ENCODE measurements at places on chromosomes 13 and 19.

DNA sequence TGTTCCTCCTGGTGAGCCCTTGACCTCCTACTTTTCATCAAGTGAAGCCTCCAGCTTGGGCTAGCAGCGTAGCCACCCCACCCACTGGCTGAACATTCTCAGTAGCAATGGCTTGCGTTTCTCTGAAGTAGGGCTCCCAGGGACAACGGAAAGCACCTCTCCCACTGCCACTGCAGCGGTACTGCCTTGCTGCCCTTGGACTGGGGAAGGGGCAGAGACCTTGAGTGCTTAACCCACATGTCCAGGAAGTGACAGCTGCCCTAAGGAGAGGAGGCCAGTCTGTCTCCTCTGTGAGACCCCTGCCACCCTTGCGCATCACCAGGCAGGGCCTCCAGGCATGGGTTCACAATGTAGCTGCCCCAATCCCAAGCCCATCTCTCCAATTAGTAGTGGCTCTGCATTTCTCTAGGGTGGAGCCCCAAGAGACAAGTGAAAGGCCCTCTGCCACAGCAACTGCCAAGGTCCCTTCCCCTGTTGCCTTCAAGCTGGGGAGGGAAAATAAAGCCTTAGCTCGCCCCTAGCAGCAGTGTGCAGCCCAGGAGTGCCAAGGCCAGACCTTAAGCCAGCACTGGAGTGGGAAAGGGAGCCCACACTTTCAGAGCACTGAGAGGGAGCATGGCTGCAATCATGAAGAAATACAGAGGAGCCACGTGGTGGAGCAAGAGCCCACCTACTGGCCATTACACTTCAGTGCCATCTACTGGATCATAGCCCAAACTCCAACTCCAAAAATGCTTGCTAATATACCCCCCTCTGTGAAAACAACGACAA lies 175.9 kb upstream of the TRPC4 start:
- DNase-seq = peak; percentile 79

GRCh38 chr13:26760832-26761582 lies 421 bp upstream of the GPR12 start:
- DNase-seq = no peak

DNA sequence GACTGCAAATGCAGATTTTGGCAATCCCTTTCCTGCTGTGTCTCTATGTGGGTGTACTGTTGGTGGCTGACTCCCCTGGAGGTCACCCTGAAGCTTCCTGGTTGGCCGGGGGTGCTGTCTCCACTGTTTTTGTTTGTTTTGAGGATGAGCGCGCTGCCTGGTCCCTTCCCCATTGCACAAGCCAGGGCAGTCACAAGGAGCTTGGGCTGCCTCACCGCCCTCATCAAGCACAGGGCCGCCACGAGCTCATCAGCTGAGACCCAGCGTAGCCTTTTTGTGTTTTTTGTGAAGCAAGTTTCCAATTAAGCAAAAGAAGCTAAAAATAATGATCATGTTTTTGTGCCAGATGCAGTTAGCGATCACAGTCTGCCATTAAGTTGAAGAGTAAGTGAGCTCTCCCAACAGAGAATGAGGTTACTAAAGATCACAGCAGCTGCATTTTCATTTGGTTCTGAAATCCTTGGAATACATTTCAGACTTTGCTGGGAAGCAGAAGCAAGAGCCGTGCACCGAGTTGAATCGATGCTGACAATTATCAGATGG lies 57.8 kb downstream of the GGACT start:
- DNase-seq = peak; percentile 69

DNA sequence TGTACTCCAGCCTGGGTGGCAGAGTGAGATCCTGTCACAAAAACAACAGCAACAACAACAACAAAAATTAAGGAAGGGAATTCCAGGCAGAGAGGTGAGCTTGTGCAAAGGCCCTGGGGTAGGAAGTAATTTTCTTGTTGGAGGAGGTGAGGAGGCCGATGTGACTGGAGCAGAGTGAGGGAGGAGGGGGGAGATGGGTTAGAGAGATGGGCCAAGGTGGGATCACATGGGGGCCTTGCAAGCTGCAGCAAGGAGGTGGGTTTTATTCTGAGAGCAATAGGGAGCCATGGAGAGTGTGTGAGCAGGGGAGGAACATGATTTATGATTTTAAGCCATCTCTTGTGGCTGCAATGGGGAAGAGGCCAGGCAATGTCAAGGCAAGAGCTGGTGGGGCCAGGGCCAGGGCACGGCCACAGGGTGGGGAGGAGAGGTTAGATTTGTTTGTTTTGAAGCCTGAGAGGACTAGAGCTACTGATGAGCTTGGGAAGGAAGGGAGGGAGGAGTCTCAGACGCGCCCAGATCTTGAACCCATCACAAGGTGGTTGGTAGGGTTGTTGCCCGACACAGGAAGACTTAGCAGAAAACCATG lies 12.5 kb upstream of the COMP start:
- DNase-seq = no peak

- DNase-seq = peak; percentile 31
Measured at GRCh38 chr13:32209652-32210051, 105.5 kb downstream of the ZAR1L start.

GRCh38 chr13:99383946-99384345 lies 76.7 kb upstream of the GPR183 start:
- DNase-seq = no peak

DNA sequence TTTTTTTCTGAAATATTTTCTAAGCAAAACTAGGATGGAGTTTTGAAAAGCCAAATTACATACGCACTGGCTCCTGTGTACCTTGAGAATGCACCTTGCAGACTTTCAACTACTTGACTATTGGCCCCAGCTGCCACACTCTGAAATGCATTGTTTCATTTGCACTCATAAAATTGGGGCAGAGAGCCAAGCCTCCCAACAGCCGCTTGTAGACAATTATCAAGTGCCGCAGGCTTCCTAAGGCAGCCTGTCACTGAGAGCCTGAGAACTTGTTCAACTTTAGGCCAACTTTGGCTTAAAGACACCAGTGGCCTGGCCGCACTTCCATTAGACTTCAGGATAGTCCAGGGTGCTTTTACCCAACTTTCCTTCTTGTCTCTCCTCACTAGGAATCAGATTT lies 115.7 kb upstream of the STARD13 start:
- DNase-seq = no peak

GRCh38 chr13:110486061-110486715 lies 75.3 kb downstream of the RAB20 start:
- DNase-seq = no peak

GRCh38 chr19:34731019-34731829 lies 2.8 kb upstream of the ZNF181 start:
- no peak for DNase-seq

DNA sequence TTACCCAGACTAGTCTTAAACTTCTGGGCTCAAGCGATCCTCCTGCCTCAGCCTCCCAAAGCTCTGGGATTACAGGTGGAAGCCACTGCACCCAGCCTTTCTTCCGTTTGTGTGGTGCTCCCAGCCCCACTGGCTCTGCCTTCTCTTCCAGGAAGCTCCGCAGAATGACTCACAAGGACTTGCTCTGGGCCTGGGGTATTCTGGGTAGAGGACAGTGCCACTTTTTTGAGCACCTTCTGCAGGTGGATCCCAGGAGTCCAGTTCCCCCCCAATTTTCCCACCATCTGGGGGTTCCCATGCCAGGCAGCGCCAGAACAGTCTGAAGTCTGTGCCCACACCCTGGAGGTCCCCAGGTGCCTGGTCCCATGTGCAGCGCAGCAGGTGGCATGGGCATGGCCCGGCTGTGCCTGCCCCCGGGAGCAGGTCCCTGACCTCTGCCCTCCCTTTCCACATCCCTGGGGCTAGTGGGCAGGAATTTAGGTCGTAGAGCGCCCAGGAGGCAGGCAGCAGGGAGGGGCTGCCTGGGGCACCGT lies 1.6 kb downstream of the REEP6 start:
- DNase-seq = no peak

DNA sequence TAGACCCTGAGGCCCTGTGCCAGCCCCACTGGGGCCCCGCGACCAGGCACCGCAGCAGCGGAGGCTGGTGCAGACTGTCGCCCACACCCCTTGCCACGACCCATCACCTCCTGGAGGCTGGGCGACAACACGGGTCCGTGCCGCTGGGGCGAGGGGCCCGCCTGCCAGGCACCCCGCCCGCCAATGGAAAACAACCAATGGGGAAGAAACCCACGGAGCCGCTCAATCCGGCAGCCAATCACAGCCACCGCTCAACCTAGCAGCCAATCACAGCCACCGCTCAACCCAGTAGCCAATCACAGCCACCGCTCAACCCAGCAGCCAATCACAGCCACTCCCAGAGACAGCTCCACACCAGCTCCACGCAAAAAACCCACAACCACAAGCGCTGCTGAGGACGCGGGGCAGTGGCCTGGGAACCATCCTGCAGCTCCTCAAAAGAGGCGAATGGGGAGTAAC lies 29.7 kb downstream of the GPX4 start:
- DNase-seq = no peak

DNA sequence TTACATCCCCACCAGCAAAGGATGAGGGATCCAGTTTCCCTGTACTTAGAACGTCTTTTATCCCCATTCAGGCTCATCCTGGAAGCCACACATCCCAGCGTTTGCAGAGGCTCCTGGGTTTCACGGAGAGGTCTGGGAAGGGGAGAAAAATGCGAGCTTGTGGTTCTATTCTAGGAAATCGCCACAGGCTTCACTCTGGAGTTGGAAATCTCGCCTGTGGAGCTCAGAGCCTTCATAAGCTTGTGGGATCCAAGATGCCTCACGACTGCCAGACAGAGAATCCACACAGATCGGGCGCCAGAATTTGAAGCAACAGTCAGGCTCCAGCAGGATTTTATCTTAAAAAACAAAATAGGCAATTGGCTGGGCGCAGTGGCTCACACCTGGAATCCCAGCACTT lies 157.9 kb downstream of the PTPRS start:
- no peak for DNase-seq

DNA sequence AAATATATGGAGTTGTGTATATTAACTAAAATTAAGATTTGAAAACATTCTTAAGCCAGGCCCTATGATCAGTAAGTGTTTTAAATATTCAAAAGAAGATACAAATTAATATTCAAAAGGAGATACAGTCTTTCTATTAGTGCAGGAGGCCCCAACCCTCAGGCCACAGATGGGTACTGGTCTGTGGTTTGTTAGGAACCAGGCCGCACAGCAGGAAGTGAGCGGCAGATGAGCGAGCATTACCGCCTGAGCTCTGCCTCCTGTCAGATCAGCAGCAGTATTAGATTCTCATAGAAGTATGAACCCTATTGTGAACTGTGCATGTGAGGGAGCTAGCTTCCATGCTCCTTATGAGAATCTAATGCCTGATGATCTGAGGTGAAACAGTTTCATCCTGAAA lies 232.9 kb downstream of the FOXO1 start:
- no peak for DNase-seq

DNA sequence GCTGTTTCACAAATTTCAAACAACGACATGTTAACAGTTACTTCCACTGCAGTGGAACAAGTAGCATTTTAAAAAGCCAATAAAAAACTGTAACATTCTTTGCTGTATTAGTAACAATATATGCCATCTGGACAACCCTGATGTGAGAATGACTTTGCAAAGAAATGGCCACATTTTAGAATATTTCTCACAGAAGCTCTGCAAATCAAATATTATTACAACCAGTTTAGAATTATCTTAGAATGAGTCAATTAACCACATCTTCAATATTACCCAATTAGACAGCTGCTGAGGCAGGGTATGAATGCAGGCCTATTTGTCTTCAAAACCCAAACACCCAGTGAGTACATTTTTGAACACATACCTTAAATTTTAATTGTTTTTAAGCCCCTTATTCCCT lies 3.2 kb downstream of the ZNF699 start:
- peak; percentile 79 for DNase-seq
